CD4-positive, alpha-beta T cell (primary cell): ENCODE measurements at places on chromosomes 2 and 18.
A peak's percentile ranks its signal among the peaks of the same experiment; 100 is the strongest.

GRCh38 chr2:233223059-233223894 is 28.2 kb upstream of the ATG16L1 start:
- H3K4me3 ChIP-seq = no peak overlapping the region
- H3K27ac ChIP-seq = no peak overlapping the region
- H3K36me3 ChIP-seq = no peaks in the 10 kb centered on the region
- no peak for DNase-seq
- H3K27me3 ChIP-seq = no peaks in the 10 kb centered on the region

GRCh38 chr18:76588601-76589226 is 93.7 kb upstream of the ZNF516 start:
- no peaks in the 10 kb centered on the region for H3K36me3 ChIP-seq
- H3K27me3 ChIP-seq = peaks cover 4% of the 10 kb centered on the region
- H3K4me1 ChIP-seq = no peaks in the 10 kb centered on the region
- no peak overlapping the region for H3K4me3 ChIP-seq
- DNase-seq = no peak
- H3K27ac ChIP-seq = no peak overlapping the region

GRCh38 chr2:72128059-72128842 is 19.4 kb downstream of the CYP26B1 start:
- no peak overlapping the region for H3K27ac ChIP-seq
- H3K27me3 ChIP-seq = no peaks in the 10 kb centered on the region
- DNase-seq = no peak
- H3K4me1 ChIP-seq = no peaks in the 10 kb centered on the region
- no peaks in the 10 kb centered on the region for H3K36me3 ChIP-seq
- H3K4me3 ChIP-seq = no peak overlapping the region

GRCh38 chr2:160700021-160700814 is 206.6 kb upstream of the RBMS1 start:
- no peaks in the 10 kb centered on the region for H3K36me3 ChIP-seq
- no peak overlapping the region for H3K27ac ChIP-seq
- H3K4me1 ChIP-seq = peaks cover 5% of the 10 kb centered on the region
- no peaks in the 10 kb centered on the region for H3K27me3 ChIP-seq
- DNase-seq = no peak

GRCh38 chr2:134144651-134145050 is 109.2 kb upstream of the MGAT5 start:
- no peaks in the 10 kb centered on the region for H3K27me3 ChIP-seq
- H3K4me1 ChIP-seq = peaks cover 54% of the 10 kb centered on the region
- no peak for DNase-seq
- H3K36me3 ChIP-seq = peaks cover 11% of the 10 kb centered on the region
- H3K27ac ChIP-seq = no peak overlapping the region

GRCh38 chr18:51425889-51426288 is 228.4 kb upstream of the MEX3C start:
- DNase-seq = no peak
- H3K27me3 ChIP-seq = peaks cover 5% of the 10 kb centered on the region
- H3K4me1 ChIP-seq = no peaks in the 10 kb centered on the region
- no peak overlapping the region for H3K4me3 ChIP-seq
- H3K27ac ChIP-seq = no peak overlapping the region

DNA sequence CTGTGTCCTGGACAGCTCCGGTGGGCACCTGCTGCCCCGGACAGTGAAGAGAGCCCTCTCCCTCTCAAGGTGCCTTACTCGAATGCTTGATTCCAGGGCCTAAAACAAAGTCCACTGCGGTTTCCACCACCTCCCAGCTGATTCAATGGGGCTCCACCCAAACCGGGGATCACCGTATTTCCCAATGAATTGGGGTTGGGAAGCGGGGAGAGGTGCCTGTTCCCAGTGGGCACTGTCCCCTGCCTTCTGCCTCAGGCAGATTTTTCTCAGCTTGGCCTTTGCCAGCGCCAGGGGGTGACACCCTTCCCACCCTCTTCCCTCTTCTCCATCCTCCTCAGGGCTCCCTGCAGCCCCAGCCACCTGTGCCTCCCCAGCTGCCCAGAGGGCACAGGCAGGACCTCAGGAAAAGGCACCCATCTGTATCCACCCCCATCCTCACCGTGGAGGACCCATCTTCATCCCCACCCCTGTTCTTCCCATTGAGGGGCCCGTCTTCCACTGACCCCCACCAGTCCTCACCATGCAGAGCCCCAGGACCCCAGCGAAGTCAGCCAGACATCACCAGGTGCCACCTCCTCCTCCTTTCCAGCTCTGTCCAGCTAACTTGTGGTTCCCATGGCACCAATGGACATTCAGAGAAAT is 66.7 kb upstream of the HPCAL1 start:
- no peak overlapping the region for H3K4me3 ChIP-seq
- no peaks in the 10 kb centered on the region for H3K36me3 ChIP-seq
- no peaks in the 10 kb centered on the region for H3K27me3 ChIP-seq
- H3K27ac ChIP-seq = no peak overlapping the region
- DNase-seq = no peak
- H3K4me1 ChIP-seq = no peaks in the 10 kb centered on the region

DNA sequence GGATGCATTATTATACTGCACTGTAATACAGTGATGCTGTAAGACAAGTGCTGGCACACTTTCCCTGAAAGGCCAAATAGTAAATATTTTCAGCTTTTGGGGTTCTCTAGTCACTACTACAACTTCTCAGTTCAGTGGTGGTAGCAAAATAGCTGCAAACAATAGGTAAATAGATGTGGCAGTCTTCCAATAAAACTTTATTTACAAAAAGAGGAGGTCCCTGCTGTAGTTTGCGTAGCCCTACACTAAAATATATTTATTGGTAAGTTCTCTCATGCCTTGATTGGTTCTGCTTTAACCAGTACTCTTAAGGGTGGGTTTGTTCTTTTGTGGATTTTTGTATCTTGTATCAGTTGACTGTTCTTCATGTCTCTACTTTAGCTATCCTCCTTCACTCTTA is 7.8 kb downstream of the GLS start:
- H3K4me1 ChIP-seq = peaks cover 23% of the 10 kb centered on the region
- no peaks in the 10 kb centered on the region for H3K27me3 ChIP-seq
- H3K36me3 ChIP-seq = peaks cover 26% of the 10 kb centered on the region
- H3K4me3 ChIP-seq = no peak overlapping the region
- DNase-seq = no peak

GRCh38 chr2:31318361-31319336 is 84.7 kb downstream of the EHD3 start:
- no peaks in the 10 kb centered on the region for H3K36me3 ChIP-seq
- H3K27me3 ChIP-seq = no peaks in the 10 kb centered on the region
- no peak overlapping the region for H3K4me3 ChIP-seq
- peaks cover 41% of the 10 kb centered on the region for H3K4me1 ChIP-seq

DNA sequence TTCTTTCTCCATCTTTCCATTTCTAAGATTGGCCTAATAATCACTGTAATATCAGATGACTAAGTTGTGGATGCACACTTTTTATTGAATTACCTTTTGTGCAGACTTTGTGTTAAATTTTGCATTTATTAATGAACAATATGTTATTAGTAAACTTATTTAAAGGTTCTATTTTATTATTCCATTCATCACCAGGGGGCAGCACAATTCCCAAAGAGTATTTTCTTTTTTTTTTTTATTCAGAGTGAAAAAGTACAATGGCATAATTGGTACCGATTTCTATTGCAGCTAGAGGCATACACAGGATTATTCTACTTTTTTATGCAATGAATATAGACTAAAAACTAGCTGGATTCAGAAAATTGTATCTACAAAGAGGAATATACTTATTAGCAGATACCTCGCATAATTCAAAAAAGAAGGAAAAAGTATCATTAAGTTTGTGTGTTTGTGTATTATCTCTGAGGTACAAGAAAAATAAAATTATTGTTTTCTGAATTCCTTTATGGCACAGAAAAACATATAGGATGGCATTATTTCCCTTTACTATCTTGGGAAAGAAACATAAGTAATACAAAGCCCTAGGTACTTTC is 390.6 kb downstream of the ERBB4 start:
- H3K4me3 ChIP-seq = no peak overlapping the region
- DNase-seq = no peak
- no peaks in the 10 kb centered on the region for H3K4me1 ChIP-seq
- no peaks in the 10 kb centered on the region for H3K36me3 ChIP-seq
- no peak overlapping the region for H3K27ac ChIP-seq

GRCh38 chr2:238978497-238978896 is 130.6 kb downstream of the TWIST2 start:
- H3K4me1 ChIP-seq = no peaks in the 10 kb centered on the region
- no peak overlapping the region for H3K4me3 ChIP-seq
- no peaks in the 10 kb centered on the region for H3K27me3 ChIP-seq
- no peak overlapping the region for H3K27ac ChIP-seq
- no peak for DNase-seq
- H3K36me3 ChIP-seq = no peaks in the 10 kb centered on the region

DNA sequence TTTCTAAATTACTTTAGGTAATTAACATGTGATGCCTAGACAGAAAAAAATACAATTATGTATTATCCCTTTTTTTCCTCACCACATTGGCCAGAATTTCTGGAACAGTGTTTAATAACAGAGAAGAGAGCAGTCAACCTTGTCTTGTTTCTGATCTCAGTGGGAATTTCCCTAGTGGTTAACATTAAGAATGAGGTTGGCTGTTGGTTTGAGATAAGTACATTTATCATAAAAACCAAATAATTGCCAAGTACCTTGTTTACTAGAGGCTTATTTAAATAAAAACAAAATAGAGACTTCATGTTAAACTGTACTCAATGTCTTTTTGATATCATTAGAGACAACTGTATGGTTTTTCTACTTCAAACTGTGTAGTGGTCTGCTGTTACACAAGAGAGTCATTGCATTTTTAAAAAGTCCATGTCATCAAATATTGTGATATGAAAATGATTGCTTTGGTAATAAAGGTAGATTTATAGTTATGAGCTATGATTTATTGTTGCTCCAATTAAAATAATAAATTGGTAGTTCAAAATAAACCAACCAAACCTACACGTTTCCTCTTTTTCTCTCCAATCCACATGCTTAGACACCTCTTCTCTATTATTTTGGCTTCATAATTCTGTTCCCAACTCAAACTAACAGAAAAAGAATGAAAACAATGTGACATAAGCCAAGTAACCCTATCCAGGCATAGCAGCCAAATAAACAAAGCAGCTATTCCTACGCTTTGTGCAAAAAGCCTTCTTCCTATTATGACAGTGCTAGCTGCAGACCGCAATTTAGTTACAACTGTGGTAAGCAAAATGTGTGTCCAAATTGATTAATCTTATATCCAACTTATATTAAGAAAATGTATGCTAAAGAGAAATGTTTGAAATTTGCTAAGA is 20.9 kb upstream of the TANK start:
- peak; percentile 80 for DNase-seq
- peak overlapping the region; percentile 62 for H3K4me3 ChIP-seq
- H3K4me1 ChIP-seq = peaks cover 15% of the 10 kb centered on the region
- peak overlapping the region; percentile 91 for H3K27ac ChIP-seq

- no peaks in the 10 kb centered on the region for H3K27me3 ChIP-seq
- H3K27ac ChIP-seq = no peak overlapping the region
- DNase-seq = peak; percentile 19
- no peak overlapping the region for H3K4me3 ChIP-seq
Measured at GRCh38 chr2:23566241-23567142, 181.5 kb downstream of the KLHL29 start.

DNA sequence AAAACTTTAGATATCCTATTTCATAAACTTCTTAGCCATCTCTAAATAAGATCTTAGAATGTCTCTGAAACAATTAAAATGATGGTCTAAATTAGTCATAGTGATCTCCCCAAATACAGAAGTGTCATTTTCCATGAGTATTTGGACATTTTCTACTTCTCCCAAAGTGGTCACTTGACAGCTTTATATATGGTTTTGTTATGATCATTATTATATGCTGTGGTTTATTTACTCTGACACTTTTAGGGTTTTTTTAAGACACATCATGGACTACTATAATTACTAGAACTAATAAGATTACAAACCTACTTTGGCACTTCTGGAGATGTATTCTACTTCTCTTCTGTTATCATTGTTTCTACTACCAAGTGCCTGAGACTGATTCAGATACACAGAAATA is 47.1 kb downstream of the SLC25A12 start:
- no peaks in the 10 kb centered on the region for H3K27me3 ChIP-seq
- H3K4me3 ChIP-seq = no peak overlapping the region
- no peak overlapping the region for H3K27ac ChIP-seq
- H3K4me1 ChIP-seq = no peaks in the 10 kb centered on the region
- no peak for DNase-seq

DNA sequence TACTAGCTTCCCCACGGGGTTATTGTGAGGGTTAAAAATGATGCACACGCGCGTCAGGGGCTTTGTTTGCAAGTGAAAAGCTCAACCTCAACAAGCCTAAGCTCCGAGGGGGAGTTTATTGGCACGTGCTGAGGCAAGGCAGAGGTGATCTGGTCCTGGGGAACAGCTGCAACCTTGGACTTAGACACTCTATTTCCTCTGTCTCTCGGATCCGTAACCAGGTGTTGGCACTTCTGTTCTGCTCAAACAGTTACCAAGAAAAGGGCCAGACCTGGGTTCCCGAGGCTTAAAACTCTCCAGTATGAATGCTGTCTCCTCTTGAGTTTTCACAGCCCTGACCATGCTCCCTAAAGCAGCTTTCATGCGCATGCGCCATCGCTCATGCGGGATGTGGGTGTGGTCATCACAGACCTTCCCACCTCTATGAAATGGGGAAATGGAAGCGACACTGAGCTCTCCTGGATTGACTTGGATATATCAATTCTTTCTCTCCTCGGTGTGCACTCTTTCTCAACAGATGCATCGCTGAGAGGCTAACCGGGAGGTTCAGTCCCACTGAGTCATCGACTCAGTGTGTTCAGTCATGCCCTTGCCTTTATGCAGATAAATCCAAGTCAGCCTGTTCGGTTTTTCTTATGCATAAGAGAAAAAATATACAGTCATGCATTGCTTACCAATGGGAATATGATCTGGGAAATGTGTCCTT is 19.9 kb upstream of the RAB31 start:
- no peak for DNase-seq
- no peaks in the 10 kb centered on the region for H3K36me3 ChIP-seq
- no peak overlapping the region for H3K4me3 ChIP-seq
- H3K27me3 ChIP-seq = no peaks in the 10 kb centered on the region

- no peak for DNase-seq
- no peak overlapping the region for H3K4me3 ChIP-seq
- peaks cover 45% of the 10 kb centered on the region for H3K36me3 ChIP-seq
- H3K27ac ChIP-seq = no peak overlapping the region
- H3K27me3 ChIP-seq = no peaks in the 10 kb centered on the region
Measured at GRCh38 chr2:71353248-71353647, 21.7 kb downstream of the ZNF638 start.

- no peak overlapping the region for H3K27ac ChIP-seq
- no peaks in the 10 kb centered on the region for H3K27me3 ChIP-seq
- H3K4me1 ChIP-seq = no peaks in the 10 kb centered on the region
Measured at GRCh38 chr2:216536734-216537210, 38.1 kb downstream of the RPL37A start.

DNA sequence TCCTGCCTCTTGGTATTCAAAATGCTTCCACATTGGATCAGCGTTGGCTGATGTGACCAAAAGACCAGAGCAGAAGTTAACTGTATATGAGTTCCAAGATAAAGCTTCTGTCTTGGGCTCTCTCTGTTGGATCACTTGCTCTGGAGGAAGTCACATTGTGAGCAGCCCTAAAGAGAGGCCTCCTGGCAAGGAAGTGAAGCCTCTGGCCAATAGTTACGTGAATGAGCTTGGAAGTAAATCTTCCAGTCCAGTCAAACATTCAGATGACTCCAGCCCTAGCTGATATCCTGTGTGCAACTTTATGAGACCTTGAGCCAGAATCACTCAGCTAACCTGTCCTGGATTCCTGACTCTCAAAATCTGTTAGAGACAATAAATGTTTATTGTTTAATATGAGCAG is 67.7 kb upstream of the CDKL4 start:
- no peak overlapping the region for H3K4me3 ChIP-seq
- no peaks in the 10 kb centered on the region for H3K36me3 ChIP-seq
- H3K27me3 ChIP-seq = no peaks in the 10 kb centered on the region
- no peak overlapping the region for H3K27ac ChIP-seq
- no peak for DNase-seq

- H3K4me1 ChIP-seq = peaks cover 22% of the 10 kb centered on the region
- no peak for DNase-seq
- H3K36me3 ChIP-seq = no peaks in the 10 kb centered on the region
- H3K4me3 ChIP-seq = no peak overlapping the region
- H3K27ac ChIP-seq = no peak overlapping the region
Measured at GRCh38 chr18:12944709-12945108, 3.1 kb upstream of the SEH1L start.
